Right renal pelvis (tissue), 4 donors: ENCODE measurements at places on chromosomes 16 and 17. TPM values are rescaled to one million over a fixed set of nuclear protein-coding genes. Genes with fewer than 3 reads are reported as not detected.

GRCh38 chr16:28520672-28521071 lies 14.0 kb upstream of the IL27 start:
- no peak for DNase-seq

DNA sequence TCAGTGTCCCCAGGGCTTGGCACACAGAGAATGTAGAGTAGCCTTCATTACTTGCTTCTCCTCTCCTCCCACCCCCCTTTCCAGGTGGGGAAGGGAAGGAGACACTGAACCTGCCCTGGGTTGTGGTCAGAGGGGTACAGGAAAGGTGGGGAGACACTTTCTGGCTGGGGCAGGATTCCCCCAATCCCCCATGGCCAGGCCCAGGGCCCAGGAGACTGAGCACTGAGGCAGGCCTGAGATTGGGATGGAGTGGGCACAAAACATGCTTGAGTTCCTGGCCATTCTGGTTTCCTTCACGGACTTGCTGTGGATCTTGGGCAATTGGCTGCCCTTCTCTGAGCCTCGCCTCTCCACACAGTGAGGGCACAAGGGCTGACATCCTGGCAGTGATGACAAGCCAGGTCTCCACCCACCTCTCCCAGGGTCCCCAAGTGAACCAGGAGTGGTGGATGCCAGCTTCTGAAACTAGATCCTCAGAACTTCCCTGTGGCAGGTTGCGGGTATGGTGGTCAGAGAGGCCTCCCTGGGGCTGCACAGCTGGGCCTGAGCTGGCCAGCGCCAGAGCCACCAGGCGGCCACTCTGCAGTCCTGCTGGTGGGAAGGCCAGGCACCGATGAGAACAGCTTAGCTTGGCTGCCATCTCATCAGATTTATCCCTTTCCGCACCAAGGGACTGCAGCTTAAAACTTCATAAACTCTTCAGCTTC lies 9.3 kb downstream of the ZNF629 start:
- no peak for DNase-seq

- DNase-seq = no peak
Measured at GRCh38 chr16:85046472-85046916, 18.9 kb downstream of the KIAA0513 start.

- DNase-seq = no peak
Measured at GRCh38 chr16:79066561-79066960, 534.0 kb downstream of the MAF start.

GRCh38 chr16:86083382-86084002 lies 184.5 kb downstream of the IRF8 start:
- no peak for DNase-seq

GRCh38 chr16:66712512-66712911 lies 16.0 kb upstream of the CMTM4 start:
- no peak for DNase-seq

GRCh38 chr17:35716897-35717465 lies 14.5 kb upstream of the RASL10B start:
- DNase-seq = no peak

GRCh38 chr17:78990349-78991016 lies 10.8 kb upstream of the LGALS3BP start:
- no peak for DNase-seq

GRCh38 chr17:7393613-7394451 lies 493 bp downstream of the PLSCR3 start:
- DNase-seq = no peak

GRCh38 chr16:69141936-69142335 lies 9.5 kb downstream of the UTP4 start:
- no peak for DNase-seq

- DNase-seq = no peak
Measured at GRCh38 chr17:17886226-17886625, 49.4 kb upstream of the SREBF1 start.

- DNase-seq = no peak
Measured at GRCh38 chr17:33523577-33523981, 230.5 kb upstream of the ASIC2 start.

GRCh38 chr17:77264617-77265230 lies 124.0 kb downstream of the SEC14L1 start:
- DNase-seq = no peak

DNA sequence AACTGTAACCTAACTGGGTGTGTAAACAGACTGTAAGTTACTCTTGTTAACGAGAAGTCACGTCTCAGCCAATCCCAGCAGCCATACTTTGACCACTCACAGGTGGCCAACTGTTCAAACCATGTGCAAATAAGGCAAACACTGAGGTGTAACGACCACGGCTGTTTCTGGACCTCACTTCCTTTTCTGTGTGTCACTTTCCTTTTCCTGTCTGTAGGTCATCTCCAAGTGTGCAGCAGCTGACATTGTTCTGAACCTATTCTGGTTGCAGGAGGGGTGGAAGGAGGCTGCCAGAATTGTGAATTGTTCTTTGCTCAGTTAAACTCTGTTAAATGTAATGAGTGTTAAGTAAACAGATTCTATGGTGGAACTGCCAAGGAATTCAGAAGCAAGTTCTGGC lies 627.4 kb downstream of the KCNJ2 start:
- DNase-seq = no peak

DNA sequence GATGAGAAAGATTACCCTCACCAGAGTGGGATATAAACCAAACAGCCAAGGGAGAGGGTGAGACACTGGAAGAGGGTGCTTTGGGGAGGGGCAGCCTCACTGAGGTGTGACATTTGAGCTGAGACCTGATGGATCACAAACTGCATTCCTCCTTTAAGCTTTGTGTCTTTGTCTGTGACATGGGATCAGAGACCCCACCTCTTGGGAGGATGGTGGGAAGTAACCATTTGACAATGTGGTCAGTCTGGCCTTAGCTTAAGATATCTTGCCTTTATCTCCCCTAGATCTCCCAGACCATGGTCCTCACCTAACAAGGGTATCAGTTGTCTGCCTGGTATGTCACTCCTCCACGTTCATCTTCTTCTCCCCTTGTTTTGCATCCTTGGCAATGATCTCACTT lies 163.4 kb downstream of the SHISA9 start:
- no peak for DNase-seq

DNA sequence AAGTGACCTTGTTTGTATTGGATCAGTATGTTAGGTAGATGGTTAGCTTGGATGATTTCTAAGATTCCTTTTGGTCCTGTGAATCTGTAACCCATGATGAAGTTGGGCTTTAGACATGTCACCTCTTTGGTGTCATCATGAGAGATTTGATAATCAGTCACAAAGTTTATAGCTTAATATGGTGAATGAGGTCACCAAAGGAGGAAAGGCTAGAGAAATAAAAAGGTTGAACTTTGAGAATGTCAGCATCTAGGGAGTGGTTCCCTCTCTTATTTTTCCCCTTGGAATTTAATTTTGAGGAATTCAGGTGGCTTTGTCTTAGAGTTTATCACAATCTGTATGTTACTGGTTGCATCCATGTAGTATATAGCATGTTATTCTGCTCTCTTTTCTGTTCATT lies 45.3 kb downstream of the NLK start:
- no peak for DNase-seq

GRCh38 chr16:2896480-2897010 lies 13.5 kb downstream of the FLYWCH2 start:
- DNase-seq = no peak

DNA sequence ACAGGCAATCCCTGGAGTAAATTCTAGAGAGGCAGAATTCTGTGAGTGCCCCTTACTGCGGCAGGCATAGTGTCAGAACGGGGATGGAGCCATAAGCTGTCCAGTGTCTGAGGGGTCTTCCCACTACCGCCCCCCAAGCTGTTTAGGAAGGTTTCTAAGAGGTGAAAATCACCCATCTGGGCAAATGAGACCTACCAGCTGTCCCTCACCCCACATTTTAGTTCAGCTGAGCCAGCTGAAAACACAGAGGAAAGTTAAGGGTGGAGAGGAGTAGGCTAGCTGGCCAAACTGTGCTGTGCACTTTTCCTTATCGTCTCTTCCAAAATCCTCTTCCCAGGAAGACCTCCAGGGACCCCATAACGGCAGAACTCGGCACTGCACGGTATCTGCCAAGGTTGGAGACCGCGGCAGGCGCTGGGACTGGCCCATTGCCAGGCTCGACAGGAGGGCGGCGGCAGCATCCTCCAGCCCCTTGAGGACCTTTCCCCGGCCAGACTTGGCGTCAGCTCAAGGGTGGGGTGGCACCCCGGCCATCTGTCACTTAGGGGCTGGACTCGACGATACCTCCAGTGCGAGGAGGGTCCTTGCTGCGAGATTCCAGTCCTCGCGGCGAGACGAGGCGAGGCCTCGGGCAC lies 955 bp downstream of the ACLY start:
- peak; percentile 29 for DNase-seq

The MYL4 gene
- 3.4 TPM for polyA plus RNA-seq

The MLLT6 gene
- 85.2 TPM for polyA plus RNA-seq

The HBQ1 gene
- polyA plus RNA-seq = 0.66 TPM

The HSPB9 gene
- 0.14 TPM for polyA plus RNA-seq

The NEUROD2 gene
- 0.04 TPM for polyA plus RNA-seq

The RND2 gene
- 3.8 TPM for polyA plus RNA-seq

The AMZ2 gene
- 94.0 TPM for polyA plus RNA-seq

The CCDC200 gene
- polyA plus RNA-seq = 6.2 TPM

The SHMT1 gene
- 67.4 TPM for polyA plus RNA-seq

The SPNS2 gene
- 52.7 TPM for polyA plus RNA-seq

The EPOP gene
- 1.8 TPM for polyA plus RNA-seq

The TMIGD1 gene
- 0.80 TPM for polyA plus RNA-seq

The NOS2 gene
- 1.9 TPM for polyA plus RNA-seq

The CCDC40 gene
- 15.7 TPM for polyA plus RNA-seq

The ST6GALNAC2 gene
- 14.8 TPM for polyA plus RNA-seq

The GAS7 gene
- polyA plus RNA-seq = 16.2 TPM
